Effector memory CD8-positive, alpha-beta T cell (primary cell): ENCODE measurements at places on chromosomes 11 and 22.

GRCh38 chr11:61947486-61948210 lies 2.5 kb upstream of the BEST1 start:
- no peak overlapping the region for H3K27ac ChIP-seq
- peaks cover 11% of the 10 kb centered on the region for H3K27me3 ChIP-seq
- H3K4me3 ChIP-seq: no peak overlapping the region
- H3K36me3 ChIP-seq: no peaks in the 10 kb centered on the region
- peaks cover 3% of the 10 kb centered on the region for H3K4me1 ChIP-seq
- peak; percentile 65 for DNase-seq

GRCh38 chr22:41178425-41178975 lies 26.6 kb upstream of the L3MBTL2 start:
- H3K4me3 ChIP-seq: no peak overlapping the region
- H3K4me1 ChIP-seq: peaks cover 8% of the 10 kb centered on the region
- no peak for DNase-seq
- peaks cover 52% of the 10 kb centered on the region for H3K36me3 ChIP-seq
- H3K27me3 ChIP-seq: no peaks in the 10 kb centered on the region

GRCh38 chr11:79346021-79346420 lies 94.8 kb downstream of the TENM4 start:
- DNase-seq: no peak
- no peaks in the 10 kb centered on the region for H3K4me1 ChIP-seq
- no peaks in the 10 kb centered on the region for H3K36me3 ChIP-seq
- H3K4me3 ChIP-seq: no peak overlapping the region
- H3K27me3 ChIP-seq: no peaks in the 10 kb centered on the region

DNA sequence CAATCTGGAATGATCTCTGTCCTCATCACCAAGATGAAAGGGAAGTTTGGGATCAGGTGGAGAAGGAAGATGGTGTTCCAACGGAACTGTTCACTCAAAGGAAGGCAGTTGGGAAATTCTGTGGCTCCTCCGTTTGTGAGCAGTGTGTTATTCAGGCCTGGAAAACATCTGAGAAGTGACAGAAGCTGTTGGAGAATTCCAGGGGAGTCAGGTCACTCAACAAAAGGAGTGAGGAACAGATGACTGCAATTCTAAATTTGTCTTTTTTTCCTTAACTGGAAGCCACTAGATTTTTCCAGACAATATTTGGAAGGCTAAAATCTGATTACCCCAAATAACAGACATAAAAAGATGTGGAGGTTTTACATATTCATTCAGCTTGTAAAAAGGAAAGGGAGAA lies 107.8 kb downstream of the CD44 start:
- no peaks in the 10 kb centered on the region for H3K27me3 ChIP-seq
- H3K27ac ChIP-seq: peak overlapping the region; percentile 98
- peak overlapping the region; percentile 55 for H3K4me3 ChIP-seq
- peaks cover 45% of the 10 kb centered on the region for H3K4me1 ChIP-seq
- H3K36me3 ChIP-seq: peaks cover 19% of the 10 kb centered on the region

GRCh38 chr22:39176714-39177455 lies 24.4 kb upstream of the CBX7 start:
- H3K27me3 ChIP-seq: no peaks in the 10 kb centered on the region
- peak overlapping the region; percentile 96 for H3K27ac ChIP-seq
- H3K36me3 ChIP-seq: peaks cover 22% of the 10 kb centered on the region
- H3K4me3 ChIP-seq: peak overlapping the region; percentile 71
- peaks cover 63% of the 10 kb centered on the region for H3K4me1 ChIP-seq

DNA sequence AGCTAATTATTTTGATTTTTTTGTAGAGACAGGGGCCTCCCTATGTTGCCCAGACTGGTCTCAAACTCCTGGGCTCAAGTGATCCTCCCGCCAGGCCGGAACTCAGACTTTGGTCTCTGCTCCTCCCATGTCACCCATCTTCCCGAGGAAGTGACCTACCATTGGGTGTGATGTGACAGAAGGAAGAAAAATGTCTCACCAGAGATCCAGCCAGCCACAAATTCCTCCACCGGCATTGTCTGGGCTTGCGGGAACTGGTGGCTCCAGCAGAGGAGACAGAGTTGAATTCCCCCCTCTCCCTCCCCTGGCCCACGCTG lies 772 bp downstream of the SLC25A45 start:
- peaks cover 11% of the 10 kb centered on the region for H3K36me3 ChIP-seq
- DNase-seq: no peak
- H3K4me1 ChIP-seq: peaks cover 40% of the 10 kb centered on the region
- H3K27ac ChIP-seq: peak overlapping the region; percentile 96

DNA sequence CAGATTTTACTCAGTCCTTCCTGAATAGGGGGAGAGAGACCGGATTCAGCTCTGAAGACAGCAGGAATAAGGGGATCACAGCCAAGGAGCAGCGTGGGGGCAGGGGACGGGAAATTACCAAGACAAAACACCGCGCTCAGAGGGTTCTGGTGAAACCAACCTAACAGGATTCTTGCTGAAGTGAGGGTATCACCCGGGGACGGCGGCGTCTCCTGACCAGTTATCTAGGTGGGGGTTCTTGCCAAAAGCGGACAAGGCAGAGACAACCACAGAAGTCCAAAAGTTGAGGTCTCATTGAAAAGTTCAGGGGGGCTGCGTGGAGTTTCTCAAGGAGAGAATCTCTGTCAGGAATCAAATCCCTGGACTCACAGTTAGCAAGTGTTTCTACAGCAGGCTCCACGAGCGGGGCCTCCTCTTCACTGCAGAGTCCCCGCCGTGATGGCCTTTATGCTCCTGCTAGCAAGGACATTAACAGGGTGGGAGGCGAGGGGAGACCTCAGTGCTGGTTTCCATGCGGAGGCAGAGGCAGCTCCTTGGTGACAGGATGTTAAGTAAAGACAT lies 291.0 kb downstream of the BRD1 start:
- no peak overlapping the region for H3K4me3 ChIP-seq
- no peaks in the 10 kb centered on the region for H3K4me1 ChIP-seq
- H3K27me3 ChIP-seq: no peaks in the 10 kb centered on the region
- peaks cover 2% of the 10 kb centered on the region for H3K36me3 ChIP-seq
- H3K27ac ChIP-seq: peak overlapping the region; percentile 49

DNA sequence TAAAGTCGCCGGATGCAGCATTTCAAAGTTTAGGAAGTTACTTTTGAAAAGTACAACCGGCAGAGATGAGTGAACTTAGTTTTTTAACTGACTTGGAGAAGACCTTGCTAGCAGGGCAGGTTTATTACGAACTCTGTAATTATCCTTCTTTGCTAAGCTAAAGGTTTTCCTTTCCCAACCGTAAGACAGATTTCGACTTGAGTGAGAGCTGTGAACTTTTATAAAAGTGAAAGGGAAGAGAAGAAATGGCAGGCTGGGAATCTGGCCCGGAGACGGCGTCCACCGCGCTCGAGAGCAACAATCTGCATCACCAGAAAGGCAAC lies 659 bp upstream of the TEAD1 start:
- peak overlapping the region; percentile 66 for H3K4me3 ChIP-seq
- no peak for DNase-seq
- no peaks in the 10 kb centered on the region for H3K36me3 ChIP-seq
- H3K27ac ChIP-seq: no peak overlapping the region

DNA sequence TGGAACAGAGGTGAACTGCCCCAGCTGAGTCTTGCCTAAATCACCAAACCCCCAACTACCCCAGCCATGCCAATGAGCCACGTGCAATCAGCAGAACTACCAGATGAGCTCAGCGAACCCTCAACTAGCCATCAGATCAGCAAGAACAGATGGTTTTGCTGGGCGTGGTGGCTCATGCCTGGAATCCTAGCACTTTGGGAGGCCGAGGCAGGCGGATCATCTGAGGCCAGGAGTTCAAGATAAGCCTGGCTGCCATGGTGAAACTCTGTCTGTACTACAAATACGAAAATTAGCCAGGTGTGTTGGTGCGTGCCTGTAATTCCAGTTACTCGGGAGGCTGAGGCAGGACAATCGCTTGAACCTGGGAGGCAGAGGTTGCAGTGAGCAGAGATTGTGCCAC lies 374.3 kb downstream of the NXPE2 start:
- peaks cover 18% of the 10 kb centered on the region for H3K27me3 ChIP-seq
- no peaks in the 10 kb centered on the region for H3K4me1 ChIP-seq
- H3K27ac ChIP-seq: no peak overlapping the region
- no peak overlapping the region for H3K4me3 ChIP-seq
- H3K36me3 ChIP-seq: no peaks in the 10 kb centered on the region

DNA sequence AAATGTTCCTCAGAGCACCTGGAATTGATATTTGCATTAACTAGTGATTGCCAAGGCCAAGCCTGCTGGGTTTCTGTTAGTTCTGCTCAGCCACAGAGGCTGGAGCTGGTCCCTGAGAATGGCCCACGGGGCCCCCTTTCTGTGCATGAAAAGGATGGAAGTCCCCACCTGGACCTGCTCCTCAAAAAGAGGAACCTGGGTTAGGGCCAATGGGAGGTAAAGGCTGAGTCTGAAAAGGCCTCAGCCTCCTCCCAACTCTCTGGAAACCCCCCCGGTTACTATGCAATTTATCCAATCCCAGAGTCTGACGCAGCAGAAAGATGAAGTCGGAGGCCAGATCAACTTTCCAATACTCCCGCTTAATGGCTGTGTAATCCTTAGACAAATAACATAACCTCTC lies 6.8 kb upstream of the CREB3L1 start:
- no peaks in the 10 kb centered on the region for H3K36me3 ChIP-seq
- peaks cover 2% of the 10 kb centered on the region for H3K4me1 ChIP-seq
- peaks cover 14% of the 10 kb centered on the region for H3K27me3 ChIP-seq
- DNase-seq: no peak

DNA sequence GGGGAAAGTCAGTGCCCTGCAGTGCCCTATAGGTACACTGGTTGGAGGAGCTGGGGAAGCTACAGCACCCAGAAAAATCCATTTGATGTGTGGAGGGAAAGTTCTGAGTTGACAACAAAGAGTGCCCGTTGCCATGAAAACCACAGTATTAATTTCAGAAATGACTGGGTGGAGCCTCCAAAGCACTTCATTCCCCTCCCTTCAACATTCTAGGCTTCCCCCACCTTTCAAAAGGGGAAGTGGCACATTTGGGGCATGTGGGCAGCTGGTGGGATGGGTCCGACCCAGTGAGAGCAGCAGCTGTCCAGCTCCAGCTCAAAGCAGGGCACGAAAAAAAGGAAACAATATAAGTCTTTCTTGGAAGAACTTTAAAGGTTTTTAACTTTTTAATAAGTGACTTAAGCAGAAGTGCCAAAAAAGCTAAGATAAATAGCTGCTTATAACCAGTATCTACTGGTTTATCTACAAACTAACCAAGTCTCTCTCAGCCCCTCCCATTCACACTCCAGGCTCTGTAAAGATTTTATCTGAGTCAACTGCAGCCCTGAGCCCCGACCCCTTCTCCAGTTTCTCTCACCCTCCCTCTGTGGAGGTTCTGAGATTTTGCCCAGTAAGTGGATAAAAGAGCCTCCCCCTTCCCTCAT lies 9.0 kb upstream of the AHNAK start:
- peak overlapping the region; percentile 93 for H3K27ac ChIP-seq
- H3K4me3 ChIP-seq: peak overlapping the region; percentile 83
- no peaks in the 10 kb centered on the region for H3K27me3 ChIP-seq
- H3K4me1 ChIP-seq: peaks cover 82% of the 10 kb centered on the region

- peaks cover 5% of the 10 kb centered on the region for H3K36me3 ChIP-seq
- no peak overlapping the region for H3K4me3 ChIP-seq
- peaks cover 10% of the 10 kb centered on the region for H3K27me3 ChIP-seq
- DNase-seq: no peak
Observed at GRCh38 chr22:49753276-49753890, 74.3 kb downstream of the BRD1 start.

- H3K27ac ChIP-seq: no peak overlapping the region
- H3K4me1 ChIP-seq: no peaks in the 10 kb centered on the region
- peaks cover 10% of the 10 kb centered on the region for H3K27me3 ChIP-seq
- H3K4me3 ChIP-seq: no peak overlapping the region
- DNase-seq: no peak
Observed at GRCh38 chr22:27624705-27625104, 176.9 kb downstream of the MN1 start.

- H3K36me3 ChIP-seq: no peaks in the 10 kb centered on the region
- H3K27me3 ChIP-seq: no peaks in the 10 kb centered on the region
- no peak overlapping the region for H3K4me3 ChIP-seq
Observed at GRCh38 chr22:24230911-24231656, 13.8 kb downstream of the GGT5 start.
